K562 (cell line): ENCODE measurements at places on chromosomes 2 and 18.

GRCh38 chr2:8551622-8552074, 130.2 kb upstream of the ID2 start:
- no peak for DNase-seq

DNA sequence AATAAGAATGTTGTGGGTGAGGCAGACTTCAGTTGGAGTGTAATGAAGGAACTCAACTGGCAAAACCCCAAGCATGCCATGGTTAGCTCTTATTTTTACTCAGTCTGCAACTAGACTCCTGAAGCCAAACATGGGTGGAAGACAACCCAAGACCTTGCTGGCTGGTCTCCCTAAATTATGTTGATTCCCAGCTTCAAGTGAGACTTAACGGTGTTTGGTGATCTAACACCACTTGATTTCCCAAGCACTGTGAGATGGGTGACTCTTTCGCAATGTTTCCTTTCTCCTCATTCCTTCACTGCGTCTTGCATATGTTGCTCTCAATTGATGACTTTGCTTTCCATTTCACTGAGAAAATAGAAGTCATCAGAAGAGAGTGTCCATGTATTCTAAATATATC, 693.1 kb downstream of the DCC start:
- DNase-seq, result no peak

DNA sequence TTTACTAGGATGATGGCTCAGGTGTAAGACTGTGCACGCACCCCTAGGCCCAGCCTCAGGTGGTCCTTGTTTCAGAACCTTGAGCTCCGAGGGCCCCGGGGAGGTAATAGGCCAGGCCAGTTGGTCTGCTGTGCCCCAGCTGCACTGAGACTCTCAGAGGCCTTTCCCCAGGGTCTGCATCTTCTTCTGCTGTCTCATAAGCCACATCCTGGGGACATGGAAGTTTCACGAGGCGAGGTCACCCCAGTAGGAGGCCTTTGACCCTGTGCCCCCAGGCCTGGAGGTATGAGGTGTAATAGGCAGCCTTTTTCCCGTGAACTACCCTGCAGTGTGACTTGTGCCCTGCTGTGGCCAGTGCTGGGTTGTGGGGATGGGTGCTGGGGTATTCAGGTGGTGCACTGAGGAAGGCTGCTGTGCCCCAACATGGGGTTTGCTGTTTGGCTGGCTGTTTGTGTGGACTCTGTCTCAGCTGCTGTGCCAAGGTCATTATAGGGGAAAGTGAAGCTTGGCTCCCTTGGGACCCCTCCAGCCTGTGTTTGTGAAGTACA, 6.9 kb downstream of the OXER1 start:
- DNase-seq, result no peak

DNA sequence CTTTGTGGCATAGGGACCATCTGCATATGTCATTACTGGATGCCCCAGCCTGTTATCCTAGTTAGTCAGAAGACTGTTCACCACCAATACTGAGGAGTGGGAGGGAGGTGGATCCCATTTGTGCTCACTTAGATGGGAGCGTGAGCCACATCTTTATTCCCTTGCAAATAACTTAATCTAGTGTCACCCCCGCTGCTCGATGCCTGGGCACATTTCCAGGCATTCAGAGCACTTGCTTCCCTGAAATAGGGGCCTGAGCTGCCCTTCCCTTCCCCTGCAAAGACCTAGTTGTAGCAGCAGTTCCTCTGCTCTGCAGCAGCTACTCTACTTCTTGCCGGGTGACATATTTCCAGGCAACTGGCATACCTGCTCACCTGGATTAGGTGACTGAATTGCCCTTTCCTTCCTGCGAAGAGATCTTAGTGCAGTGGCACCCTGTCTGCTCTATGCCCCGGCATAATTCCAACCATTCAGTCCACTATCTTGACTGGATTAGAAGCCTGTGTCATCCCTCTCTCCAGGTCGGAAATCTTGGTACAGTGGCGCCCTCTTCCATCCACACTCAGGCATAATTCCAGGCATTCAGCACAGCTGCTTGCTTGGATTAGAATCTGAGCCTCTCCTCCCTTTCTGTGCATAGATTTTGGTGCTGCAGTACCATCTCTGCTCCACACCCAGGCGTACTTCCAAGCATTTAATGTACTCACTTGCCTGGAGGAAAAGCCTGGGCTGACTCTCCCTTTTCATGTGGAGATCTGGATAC, 1389.1 kb upstream of the TMEFF2 start:
- no peak for DNase-seq

GRCh38 chr2:180675170-180675569, 305.2 kb upstream of the UBE2E3 start:
- DNase-seq, result no peak

- no peak for DNase-seq
These were observed 275.1 kb downstream of the AGPS start for GRCh38 chr2:177667626-177668025.

DNA sequence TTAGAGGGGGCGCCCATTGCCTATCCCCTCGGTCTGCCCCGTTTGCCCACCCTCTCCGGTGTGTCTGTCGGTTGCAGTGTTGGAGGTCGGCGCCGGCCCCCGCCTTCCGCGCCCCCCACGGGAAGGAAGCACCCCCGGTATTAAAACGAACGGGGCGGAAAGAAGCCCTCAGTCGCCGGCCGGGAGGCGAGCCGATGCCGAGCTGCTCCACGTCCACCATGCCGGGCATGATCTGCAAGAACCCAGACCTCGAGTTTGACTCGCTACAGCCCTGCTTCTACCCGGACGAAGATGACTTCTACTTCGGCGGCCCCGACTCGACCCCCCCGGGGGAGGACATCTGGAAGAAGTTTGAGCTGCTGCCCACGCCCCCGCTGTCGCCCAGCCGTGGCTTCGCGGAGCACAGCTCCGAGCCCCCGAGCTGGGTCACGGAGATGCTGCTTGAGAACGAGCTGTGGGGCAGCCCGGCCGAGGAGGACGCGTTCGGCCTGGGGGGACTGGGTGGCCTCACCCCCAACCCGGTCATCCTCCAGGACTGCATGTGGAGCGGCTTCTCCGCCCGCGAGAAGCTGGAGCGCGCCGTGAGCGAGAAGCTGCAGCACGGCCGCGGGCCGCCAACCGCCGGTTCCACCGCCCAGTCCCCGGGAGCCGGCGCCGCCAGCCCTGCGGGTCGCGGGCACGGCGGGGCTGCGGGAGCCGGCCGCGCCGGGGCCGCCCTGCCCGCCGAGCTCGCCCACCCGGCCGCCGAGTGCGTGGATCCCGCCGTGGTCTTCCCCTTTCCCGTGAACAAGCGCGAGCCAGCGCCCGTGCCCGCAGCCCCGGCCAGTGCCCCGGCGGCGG, 1.7 kb downstream of the MYCN start:
- no peak for DNase-seq

DNA sequence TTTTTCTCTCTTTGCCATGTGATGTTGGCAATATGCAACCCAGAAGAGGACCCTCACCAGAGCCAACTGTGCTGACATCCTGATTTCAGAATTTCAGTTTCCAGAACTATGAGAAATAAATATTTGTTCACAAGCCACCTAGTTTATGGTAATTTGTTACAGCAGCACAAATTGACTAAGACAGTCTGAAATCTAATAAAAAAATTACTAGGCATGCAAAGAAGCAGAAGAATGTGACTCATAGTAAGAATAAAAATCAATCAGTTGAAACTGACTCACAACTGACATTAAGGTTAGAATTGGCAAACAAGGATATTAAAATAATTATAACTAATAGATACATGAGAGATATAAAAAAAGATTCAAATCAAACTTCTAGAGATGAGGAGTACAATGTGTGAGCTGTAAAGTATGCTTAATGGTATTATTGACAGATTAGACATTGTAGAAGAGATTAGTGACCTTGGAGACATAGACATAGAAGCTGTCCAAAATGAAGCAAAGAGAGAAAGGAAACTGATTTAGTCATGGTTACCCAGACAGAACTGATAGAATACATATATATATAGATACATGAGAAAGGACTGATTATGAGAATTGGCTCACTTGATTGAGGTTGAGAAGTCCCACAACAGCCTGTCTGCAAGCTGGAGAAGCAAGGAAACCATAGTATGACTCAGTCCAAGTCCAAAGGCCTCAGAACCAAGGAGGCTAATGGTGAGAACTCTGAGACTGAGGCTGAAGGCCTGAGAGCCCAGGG, 27.8 kb upstream of the TTC39C start:
- no peak for DNase-seq

GRCh38 chr2:197179744-197180498, 130.7 kb downstream of the ANKRD44 start:
- DNase-seq, result no peak

- no peak for DNase-seq
These were observed 7.9 kb upstream of the CCBE1 start for GRCh38 chr18:59705145-59705544.

- no peak for DNase-seq
These were observed 142.0 kb downstream of the PTGR3 start for GRCh38 chr18:75066936-75067335.

DNA sequence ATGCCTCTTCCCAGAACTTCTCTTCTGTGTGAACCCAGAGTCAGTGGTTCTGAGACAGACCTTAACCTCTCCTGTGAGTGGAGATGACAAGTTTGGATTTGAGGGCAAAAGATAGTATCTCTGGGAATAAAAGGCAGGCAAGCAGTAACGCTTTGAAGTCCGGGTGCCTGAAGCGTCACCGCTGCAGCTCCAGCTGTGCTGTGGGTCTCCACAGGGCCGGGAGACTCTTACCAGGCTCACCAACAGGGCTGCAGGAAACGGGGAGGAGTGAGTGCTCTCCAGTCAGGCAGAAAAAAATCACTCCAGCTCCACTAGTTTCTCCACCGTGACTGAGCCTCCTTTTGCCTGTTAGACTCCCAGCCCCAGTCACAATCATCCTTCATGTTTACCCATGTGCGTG, 79.7 kb upstream of the MAP4K4 start:
- no peak for DNase-seq

DNA sequence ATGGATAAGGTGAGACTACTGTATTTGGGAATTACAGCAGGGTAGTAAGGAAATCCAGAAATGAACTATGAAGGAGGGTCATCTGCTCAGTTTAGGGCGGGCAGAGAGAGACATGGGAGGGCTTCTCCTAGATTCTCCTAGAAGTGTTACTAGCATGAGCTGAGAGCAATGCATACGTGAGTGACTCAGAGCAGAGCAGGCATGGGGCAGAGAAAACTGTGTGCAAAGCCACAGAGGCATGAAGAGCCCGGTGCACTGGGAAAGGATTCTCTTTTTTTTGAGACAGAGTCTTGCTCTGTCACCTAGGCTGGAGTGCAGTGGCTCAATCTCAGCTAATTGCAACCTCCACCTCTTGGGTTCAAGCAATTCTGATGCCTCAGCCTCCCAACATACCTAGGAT, 116.2 kb downstream of the SOCS6 start:
- DNase-seq, result no peak

GRCh38 chr2:219254590-219255201, 978 bp upstream of the TUBA4A start:
- no peak for DNase-seq

GRCh38 chr2:55073000-55073983, 23.0 kb upstream of the RTN4 start:
- no peak for DNase-seq

DNA sequence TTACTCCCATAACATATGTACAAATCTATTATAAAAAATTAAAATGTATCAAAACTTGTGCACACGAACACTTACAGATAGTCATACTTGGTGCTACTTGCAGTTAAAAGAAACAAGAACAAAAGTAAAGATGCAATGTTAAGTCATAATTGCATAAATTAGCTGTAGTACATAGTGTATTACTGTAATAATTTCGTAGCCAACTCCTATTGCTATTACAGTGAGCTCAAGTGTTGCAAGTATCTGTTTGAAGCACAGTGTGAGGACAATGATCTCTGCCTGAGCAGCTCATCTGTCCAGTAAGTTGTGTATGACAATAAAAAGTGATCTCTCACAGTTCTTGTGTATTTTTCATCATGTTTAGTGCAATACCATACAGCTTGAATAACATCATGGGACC, 7.5 kb upstream of the SERPINB13 start:
- DNase-seq, result no peak

DNA sequence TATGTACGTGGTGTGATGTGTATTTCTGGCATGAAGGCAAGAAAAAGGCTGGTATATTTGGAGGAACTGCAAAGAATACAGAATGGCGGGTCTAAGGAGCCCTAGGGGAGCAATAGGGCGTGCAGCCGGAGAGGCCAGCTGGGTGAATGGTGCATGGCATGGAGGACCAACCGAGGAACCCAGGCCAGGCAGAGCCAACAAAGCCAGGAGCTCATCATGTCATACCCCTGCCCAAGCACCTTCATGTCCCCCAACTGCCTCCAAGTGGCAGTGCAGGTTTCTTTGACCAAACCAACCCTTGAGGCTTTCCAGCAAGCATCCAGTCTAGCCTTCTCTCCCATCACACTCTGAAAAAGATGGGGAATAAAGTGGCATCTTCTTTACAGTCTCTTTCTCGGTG, 8.9 kb upstream of the KCNK3 start:
- DNase-seq, result no peak

DNA sequence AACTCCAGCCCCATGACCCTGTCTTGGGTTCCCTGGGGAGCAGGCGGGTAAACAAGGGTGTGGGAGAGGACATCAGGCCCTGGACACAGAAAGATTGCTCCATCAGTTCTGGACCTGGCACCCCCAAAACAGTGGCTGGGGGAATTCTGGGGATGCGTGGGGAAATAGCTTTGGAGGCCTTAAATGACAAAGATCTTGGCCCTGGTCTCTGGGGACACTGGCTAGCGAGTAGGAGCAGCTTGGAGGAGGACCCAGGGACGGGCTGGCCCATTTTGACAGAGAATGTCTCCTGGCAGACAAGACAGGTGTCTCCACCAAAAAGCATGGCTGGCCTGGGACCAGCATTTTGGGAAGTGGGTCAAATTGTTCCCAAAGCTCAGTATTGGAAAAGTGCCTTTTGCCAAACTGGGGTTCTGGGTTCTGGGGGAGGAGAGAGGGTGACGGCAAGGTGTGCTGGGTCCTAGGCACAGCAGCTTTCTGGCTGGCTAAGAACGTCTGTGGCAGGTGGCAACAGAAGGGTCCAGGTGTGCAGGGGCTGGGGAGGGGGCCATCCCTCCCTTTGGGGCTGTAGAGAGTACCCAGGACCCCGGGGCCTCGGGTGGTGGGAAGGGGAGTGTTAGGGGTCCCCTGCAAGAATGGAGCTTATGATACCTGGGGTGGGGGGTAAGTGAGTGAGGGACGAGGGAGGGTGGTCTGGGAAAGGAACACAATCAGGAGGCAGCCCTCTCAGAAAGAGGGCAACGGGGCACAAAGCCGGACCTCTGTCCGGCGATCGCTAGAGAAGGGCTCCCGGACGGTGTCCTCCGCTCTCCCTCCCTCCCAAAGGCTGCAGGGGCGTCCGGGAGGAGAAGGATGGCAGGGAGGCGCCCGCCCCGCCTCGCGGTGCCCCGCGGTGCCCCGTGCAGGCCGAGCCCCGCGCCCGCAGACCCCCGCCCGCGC, 556 bp downstream of the CYRIA start:
- DNase-seq, result no peak

DNA sequence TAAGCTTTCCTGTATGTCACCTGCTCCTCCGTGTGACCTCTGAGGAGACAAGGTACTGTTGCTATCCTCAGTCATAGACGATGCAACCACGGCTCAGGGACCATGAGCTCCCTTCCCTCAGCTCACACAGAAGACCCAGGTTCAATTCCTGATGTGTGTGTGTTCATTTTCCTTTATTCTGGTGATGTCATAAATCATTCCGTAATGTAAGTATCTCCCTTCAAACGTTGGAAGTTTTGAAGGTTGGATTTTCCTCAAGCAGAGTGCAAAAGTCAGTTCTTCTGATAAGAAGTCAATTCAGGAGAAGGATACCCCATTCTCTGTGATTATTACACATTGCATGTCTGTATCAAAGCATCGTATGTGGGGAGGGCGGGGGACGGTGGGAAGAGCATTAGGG, 118.9 kb upstream of the FAM136A start:
- no peak for DNase-seq
